ENCODE measurements at places on chromosomes 13 and 19.

- DNase-seq, result no peak
Observed at GRCh38 chr19:11338569-11339253, 746 bp downstream of the RAB3D start.

DNA sequence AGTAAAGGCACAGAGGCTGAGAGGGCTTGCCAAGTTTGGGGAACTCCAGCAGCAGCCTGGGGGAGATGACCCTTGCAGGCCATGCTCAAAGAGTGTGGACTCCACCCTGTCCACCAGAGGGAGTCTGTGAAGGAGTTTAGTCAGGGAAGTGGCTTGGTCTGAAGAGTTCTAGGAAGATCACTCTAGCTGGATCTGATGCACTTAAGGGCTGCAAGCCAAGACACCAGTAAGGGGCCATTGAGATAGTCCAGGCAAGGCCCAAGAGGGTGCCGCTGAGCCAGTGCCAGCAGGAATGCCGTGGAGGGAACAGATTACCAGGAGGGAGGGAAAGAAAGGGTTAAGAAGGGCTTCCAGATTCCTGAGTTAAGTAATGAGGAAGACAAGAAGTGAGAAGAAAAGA is 68.7 kb downstream of the ZAR1L start:
- no peak for DNase-seq

DNA sequence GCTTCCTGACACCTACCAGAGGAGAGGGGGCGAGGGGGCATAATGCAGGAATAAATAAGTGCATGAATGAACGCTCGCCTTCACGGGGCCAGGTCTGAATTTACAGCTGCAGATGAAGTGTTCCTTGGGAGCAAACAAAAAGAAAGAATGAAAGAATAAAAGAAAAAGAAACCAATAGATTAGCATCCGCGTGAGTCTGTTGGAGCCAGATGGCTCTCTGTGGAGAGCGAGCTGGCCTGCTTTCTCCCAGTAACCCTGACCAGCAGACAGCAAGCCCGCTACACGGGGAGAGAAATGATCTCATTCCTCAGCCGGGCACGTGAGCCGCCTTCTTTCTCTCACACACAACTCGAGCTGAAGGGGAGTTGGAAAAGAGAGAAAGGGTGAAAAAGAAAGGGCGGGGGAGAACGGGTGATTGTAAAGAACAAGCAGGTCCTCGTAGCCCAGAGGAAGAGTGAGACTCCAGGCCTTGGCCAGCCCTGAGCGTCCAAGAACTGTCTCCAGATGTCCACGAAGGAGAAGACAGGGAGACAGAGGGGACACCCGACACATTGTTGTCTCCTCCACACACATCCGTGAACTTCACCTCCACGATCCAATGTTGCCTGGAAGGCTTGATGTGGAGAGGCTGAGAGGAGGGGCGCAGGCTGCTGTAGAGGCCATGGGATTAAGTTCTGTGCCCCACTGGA is 81.4 kb downstream of the RNASEH2B start:
- DNase-seq, result no peak

GRCh38 chr13:35285677-35286076 is 190.8 kb downstream of the MAB21L1 start:
- no peak for DNase-seq

DNA sequence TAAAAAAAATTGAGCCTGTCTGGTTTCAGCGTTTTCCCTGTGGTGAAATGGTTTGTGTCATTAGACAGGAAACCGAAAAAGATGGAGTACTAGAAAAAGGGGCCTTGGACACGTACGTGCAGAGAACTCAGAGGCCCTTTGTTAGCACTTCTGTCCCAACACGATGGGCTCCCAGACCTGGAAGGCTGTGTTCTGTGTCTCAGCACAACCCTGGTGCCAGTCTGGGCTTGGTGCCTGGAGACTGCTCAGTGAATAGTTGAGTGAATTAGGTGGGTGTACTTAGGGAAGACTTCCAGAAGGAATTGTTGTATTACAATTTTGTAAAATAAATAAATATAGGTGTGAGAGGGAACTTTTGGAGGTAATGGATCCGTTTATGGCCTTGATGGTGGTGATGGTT is 8.7 kb downstream of the ZNF71 start:
- DNase-seq, result no peak

DNA sequence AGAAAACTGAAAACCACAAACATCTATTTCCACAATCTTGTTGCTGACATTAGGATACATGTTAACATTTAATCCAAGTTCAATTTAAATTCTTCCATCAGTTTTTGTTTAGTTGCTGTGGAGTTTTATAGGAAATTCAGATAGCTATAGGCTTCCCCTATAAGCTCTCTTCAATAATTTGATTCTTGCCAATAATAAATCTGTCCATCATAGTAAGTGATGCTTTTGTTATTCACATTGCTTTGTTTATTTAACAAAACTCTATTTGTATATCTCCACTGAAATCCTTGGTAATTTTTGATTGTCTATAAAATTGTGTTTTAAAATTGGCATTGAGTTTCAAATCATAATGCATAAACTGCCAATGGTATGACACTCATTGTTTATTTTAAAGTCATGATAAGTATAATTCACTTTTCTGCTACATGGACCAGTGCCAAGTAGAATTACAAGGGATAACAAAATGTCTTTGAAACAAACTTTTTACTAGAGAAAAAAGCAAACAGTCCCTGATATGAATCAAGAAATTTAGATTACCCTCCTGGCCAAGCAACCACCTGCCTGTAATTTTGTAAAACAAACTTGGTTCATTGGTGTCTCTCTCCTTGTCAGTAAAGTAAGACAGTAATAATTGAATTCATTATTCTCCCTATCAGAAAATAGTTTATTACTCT is 577.3 kb upstream of the GPC6 start:
- DNase-seq, result no peak

- DNase-seq, result no peak
Observed at GRCh38 chr13:101880581-101880980, 428.1 kb downstream of the ITGBL1 start.

DNA sequence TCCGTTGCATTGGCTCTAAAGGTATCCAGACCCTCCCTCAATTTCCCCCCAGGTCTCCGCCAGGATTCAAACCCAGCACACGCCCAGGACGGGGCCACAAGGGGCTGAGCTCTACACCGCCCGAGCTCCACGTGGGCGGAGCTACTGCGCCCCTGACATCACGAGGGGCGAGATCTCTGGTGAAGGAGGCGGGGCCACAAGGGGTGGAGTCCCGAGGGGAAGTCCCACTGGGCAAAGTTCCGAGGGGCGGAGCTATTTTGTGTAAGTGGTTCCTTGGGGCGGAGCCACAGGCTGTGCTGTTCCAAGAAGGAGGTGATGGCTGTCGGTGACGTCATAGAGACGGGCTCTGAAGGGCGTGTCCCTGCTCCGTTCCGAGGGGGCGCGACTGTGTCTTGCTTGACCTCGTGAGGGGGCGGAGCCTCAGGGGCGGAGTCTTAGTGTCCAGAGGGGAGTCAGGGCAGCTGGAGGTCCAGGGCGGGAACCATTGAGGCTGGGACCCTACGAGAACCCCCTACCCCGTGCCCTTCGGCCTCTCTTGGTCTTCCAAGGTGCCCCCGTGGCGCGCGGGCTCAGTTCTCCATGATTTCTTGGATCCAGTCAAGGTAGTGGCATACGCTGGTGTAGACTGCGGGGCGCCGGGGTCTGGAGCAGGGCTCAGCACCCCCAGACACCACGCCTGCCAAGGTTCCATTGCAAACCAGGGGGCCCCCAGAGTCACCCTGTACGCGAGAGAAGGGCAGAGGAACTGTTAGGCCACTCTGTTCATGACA is 1.3 kb upstream of the KLK8 start:
- no peak for DNase-seq

DNA sequence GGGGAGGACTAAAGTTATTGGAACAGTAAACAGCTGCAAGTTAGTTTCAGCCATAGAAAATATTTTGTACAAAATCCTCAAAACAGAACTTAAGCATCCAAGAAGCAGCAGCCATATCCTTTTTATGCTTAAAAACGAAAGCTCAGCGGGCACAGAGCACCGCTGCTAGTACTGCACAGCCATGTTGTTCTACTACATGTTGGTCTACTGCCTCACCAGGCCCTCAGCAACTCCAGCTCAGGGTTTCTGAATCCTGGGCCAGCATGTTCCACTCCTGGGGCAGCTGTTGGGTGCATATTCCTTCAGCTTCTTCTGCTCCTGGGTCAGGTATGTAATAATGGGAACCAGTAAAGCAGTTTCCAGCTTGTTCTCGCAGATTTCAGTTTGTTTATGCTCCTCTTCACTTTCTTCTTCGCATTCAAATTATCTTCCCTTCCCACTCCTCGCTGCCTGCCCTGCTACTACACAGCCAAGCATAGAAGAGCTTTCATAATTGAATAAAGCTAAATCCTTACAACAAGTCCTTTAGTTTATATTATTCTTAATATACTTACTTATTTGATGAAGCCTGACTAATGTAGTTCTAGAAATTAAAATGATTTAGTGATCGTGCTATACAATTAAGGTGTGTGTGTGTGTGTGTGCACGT is 820.5 kb upstream of the ATXN8OS start:
- DNase-seq, result no peak

GRCh38 chr19:628168-628567 is 5.2 kb downstream of the POLRMT start:
- no peak for DNase-seq

DNA sequence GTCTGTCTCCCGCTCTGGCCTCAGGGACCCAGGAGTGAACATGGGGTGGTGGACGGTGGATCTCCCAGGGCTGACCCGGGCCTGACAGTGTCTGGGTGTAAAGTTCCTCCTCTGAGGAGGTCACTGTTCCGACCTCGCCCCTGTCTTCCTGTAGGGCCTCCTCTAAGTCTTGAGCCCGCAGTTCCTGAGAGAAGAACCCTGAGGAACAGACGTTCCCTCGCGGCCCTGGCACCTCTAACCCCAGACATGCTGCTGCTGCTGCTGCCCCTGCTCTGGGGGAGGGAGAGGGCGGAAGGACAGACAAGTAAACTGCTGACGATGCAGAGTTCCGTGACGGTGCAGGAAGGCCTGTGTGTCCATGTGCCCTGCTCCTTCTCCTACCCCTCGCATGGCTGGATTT is at the start of gene SIGLEC9:
Gene SIGLEC9 (plus strand): TSS at position 178 of the 400 bp plus-strand sequence. CDS start 69 bp downstream, at position 247.
- no peak for DNase-seq

DNA sequence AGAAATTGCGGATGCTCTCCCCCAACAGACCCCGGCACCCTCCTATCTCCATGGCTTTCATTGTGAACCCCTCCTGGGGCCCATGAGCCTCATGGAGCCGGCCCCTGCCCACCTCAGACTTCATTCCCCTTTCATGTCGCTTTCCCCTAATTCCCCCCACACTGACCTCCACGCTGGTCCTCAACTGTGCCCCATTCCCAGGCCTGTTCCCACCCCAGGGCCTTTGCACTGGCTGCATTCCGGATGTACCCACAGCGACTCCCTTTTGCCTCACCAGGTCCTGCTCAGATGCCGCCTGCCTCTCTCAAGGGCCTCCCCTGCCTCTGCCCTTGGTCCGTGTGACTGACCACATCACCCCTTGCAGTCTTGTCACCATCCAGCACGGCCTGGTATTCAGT is 13.3 kb downstream of the SLC27A1 start:
- DNase-seq, result no peak

DNA sequence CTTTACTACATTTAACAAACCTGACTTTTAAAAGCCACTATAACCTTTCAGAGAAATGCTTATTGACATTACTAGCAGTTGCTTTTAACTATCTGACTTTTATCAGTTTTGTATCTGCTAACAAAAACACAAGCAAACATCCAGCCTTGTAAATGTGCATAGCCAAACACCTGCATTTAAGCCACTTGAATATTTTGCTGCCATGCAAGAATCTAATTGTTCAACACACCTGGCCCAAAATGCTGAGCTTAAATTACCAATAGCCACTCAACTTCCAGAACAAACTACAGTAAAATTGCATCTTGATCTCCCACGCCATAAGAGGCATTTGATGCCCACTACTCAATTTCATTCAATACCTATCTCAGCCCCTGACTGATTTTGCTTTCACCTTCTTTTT is 9.3 kb downstream of the ZIC5 start:
- DNase-seq, result no peak

GRCh38 chr13:45917019-45917418 is 65.5 kb upstream of the SIAH3 start:
- no peak for DNase-seq

DNA sequence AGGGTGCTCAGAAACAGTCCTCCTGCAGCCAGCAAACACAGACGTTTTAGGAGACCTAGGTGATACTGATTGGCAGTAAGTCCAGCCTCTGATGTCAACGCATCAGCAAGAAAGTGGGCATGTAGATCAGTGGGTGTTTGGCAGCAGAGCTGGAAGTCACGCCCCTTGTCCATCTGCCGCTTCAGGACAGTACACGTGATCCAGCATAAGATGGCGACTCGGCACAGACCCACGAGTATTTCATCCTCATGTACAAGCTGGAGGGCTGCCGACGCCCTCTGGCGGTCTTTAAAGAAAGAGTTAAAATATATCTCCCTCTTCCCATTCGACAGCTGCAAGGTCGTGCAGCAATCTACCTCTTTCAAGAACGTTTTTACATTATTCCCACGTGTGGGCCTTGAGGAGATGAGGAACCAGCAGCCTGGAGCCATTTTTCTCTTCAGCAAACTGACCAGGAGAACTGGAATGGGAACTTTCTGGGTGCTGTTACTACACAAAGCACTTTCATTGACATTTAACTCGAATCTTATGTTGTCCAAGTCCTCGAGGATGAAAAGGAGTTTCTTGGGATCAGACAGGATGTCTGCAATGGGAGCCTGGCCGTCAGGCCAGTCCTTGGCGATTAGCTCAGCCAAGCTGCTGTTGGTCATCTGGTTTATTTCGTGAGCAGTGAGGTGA is 22.3 kb downstream of the NLRP11 start:
- no peak for DNase-seq

DNA sequence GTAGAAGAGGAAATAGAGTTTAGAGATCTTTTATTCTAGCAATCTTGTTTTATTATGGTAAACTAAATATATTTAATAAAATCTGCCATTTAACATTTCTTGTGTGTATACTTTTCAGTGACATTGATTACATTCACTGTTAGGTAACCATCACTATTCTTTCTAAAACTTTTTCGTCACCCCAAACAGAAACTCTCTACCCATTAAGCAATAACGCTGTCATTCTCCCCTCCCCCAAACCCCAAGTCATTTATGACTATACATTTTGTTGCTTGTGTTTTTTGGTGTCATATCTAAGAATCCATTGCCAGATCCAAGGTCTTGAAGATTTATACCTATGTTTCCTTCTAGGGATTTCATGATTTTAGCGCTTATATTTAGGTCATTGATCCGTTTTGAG is 10.6 kb downstream of the URI1 start:
- no peak for DNase-seq

- peak; percentile 54 for DNase-seq
Observed at GRCh38 chr19:46714444-46715106, 2.3 kb downstream of the PRKD2 start.

GRCh38 chr13:41701676-41702075 is 244.3 kb downstream of the RGCC start:
- no peak for DNase-seq

DNA sequence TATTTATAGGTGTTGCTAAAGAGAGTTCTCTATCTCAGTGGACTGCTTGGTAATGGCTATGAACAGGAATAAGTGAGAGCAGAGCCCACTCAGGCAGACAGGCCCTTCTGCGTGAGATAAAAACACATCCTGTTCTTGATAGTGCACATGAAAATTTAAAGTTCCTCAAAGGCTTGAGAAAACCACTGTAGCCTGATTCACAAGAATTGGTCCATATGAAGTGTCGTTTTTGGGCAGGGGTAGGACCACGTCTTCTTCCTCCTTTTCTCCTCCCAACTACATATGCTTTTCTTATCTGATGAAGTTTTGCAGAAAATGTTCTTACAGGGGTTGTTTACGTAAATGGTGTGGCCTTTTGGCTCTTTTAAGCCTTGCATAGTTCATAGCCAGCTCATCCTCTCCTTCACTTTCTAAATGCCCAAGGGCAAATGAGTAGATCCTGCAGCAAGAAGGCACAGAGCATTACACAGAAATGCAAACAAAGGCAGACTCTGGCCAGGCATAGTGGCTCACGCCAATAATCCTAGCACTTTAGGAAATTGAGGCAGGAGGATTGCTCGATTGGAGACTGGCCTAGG is 53.8 kb downstream of the RNF6 start:
- no peak for DNase-seq

Measured in stimulated activated CD8-positive, alpha-beta memory T cell treated with anti-CD3 and anti-CD28 coated beads, Interleukin-15, amount 100 ng/mL, for 4 hours (primary cell).